Tongue (tissue), 3 donors: ENCODE measurements at places on chromosomes 6 and 20.
A peak's percentile ranks its signal among the peaks of the same experiment; 100 is the strongest.

DNA sequence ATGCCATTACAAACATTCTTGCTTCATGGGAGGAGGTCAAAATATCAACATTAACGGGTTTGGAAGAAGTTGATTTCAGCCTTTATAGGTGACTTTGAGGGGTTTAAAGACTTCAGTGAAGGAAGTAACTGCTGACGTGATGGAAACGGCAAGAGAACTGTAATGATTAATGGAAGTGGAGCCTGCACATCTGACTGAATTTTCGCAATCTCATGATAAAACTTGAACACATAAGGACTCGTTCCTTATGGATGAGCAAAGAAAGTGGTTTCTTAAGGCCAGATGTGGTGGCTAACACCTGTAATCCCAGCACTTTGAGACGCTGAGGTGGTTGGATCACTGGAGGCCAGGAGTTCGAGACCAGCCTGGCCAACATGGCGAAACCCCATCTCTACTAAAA lies 226.1 kb downstream of the BCAS1 start:
- DNase-seq, result no peak

DNA sequence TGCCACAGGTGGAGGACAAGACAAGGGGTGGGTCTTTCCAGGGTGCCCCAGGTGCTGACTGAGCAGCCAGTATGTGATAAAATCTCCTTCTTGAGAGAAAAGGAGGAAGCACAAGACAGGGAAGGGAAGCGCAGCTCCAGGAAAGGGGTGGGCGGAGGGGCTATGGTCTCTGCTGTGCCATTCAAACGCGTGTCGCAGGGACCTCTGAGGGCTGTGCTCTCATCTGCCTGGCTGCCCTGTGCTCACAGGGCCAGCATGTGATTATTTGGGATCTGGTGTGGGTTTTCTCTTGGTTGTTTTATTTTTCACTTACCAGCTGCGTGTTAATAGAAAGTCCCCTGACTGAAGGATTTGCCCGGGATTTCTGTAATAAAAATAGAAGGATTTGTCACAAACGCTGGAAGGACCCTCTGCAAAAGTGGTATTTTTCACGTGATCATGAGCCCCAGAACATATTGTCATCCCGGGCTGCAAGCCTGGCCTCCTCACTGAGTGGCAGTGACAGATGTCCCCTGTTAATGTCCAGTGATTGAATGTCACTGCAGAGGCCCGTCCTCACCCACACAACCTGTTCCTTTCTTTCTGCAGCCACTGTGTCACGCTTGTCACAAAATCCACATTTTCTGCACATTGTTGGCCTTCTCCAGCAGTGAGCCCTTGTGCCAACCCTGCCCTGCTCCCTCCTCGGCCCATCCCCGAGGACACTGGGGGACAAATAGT lies 35.0 kb upstream of the VSX1 start:
- DNase-seq, result peak; percentile 96

GRCh38 chr20:48302844-48303542 lies 517.7 kb upstream of the SULF2 start:
- DNase-seq, result no peak

DNA sequence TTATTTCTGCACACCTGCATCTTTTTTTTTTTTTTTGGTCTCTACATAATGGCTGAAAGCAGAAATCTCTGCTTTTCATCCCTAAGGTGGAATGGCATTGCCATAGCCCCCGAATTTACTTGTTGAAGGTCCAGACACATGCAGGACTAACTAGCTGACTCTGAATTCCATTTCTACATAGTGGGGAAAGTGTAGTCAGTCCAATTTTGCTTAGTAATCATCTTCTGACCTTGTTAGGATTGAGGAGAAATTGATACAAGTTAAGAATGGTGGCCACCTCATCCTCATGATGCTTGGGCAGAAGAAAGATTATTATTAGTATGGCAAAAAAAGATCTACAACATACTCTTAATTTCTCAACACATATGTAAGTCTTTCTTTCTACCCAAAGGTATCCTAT lies 16.4 kb upstream of the FAM83B start:
- no peak for DNase-seq

GRCh38 chr6:80477591-80477990 lies 371.1 kb downstream of the BCKDHB start:
- DNase-seq, result no peak

GRCh38 chr20:13355941-13356486 lies 134.9 kb downstream of the ISM1 start:
- DNase-seq, result no peak

- DNase-seq, result no peak
Observed at GRCh38 chr6:8944548-8944947, 509.2 kb upstream of the SLC35B3 start.

DNA sequence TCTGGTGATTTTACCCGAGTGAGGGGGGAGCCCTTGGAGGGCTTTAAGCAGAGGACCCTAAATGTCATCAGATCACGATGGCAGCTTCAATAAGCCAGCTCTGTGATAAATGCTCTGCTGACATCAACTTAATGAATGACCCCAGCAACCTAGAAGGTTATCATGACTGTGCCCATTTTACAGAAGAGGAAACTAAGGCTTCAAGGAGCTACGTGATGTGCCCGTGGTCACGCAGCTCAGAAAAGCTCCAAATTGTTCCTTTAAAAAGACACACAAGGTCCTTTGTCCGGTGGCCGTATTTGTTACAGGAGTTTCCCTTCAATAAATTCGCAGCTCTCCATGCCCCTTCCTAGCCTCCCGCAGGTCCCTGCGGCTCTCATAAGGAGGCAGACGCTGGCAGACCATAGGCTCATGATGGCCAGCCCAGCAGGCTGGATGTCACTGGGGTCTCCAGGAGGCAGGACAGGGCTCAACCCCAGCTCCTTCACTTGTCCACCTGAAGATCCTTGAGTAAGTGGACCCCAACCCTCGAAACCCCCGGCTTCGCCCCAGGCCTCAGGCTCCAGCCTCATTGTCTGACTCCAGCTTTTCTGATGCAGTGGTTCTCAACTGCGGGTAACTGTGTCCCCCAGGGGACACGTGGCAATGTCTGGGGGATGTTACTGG lies 106.4 kb downstream of the BMP7 start:
- no peak for DNase-seq

GRCh38 chr6:146697921-146698320 lies 99.1 kb downstream of the ADGB start:
- DNase-seq, result no peak

- no peak for DNase-seq
Observed at GRCh38 chr6:26211963-26212362, 124.7 kb downstream of the HFE start.

DNA sequence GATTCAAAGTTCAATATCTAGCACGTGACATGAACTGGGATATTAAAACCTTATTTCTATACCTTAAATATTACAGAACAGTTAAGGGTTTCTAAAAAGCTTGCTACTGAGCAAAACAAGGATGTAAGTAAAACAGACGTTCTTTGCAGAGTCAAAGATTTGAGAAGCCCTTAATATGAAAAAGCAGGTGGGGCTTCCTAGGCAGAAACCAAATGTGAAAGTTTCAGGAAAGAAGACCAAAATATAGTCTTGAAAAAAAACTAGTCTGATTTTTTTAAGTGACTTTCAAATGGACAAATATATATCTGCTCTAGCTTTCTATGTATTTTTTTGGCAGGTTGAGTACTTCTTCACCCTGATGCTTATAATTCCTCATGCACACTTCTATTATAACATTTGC lies 63.2 kb downstream of the TNFRSF21 start:
- DNase-seq, result no peak

DNA sequence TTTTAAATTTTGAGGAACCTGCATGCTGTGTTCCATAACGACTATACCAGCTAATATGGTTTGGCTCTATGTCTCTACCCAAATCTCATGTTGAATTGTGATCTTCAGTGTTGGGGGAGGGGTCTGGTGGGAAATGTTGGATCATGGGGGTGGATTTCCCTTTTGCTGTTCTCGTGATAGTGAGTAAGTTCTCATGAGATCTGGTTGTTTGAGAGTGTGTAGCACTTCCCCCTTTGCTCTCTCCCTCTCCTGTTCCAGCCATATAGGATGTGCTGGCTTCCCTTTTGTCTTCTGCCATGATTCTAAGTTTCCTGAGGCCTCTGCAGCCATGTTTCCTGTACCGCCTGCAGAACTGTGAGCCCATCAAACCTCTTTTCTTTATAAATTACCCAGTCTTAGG lies 61.8 kb upstream of the NEDD9 start:
- DNase-seq, result no peak

GRCh38 chr20:53517146-53517545 lies 76.5 kb downstream of the ZNF217 start:
- DNase-seq, result no peak

DNA sequence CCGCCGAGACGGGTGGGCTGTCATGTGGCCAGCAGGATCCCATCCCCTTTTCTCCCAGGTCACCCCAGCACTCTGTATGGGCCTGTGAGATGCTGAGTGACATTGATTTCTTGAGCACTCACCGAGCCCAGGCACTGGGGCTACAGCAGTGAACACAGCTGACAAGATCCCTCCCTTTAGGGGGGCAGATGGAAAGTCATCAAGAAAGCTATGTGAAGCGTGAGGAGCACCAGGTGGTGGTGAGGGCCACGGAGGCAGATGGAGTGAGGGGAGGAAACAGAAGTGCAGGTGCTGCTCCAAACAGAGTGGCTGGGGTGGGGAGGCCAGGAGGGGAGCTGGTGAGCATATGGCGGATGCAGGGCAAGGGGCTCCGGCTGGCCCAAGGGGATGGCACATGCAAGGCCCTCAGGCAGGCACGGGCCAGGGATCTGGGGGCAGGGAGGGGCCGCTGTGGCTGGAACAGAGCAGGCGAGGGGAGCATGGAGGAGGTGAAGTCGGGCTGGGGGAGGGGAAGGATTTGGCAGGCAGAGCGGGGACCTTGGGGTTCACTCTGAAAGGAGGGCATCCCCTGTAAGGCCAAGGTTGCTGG lies 184.0 kb downstream of the BMP7 start:
- no peak for DNase-seq

DNA sequence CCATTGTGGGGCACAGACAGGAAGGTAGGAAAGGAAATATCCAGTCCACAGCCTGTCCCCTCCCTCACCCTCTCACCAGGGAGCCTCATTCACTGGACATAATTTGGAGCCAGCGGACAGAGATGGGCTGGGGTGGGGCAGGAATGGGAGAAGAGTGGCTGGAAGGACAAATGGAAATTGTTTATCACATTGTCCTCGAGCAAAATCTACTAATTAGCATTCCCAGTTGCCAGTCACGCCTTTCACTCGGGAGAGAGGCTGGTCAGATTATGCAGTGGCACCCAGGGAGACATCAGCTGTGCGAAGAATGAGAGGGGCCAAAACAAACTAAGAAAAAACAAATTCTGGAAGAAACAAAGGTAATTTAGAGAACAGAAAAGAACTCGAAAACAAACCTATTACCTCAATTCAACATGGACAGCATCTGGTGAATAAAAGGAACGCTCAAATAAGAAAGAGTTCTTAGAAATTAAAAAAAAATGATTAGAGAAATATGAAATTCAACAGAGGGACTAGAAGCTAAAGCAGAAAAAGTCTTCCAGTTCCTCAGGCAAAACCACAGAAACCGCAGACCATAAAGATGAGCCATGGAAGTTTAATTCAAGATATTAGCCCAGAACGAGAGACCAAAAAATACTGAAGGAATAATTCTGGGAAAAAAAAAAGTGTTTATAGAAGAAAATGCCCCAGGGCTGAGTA lies 108.5 kb upstream of the RALGAPA2 start:
- DNase-seq, result no peak

- DNase-seq, result no peak
Observed at GRCh38 chr20:59481067-59481466, 123.3 kb upstream of the PHACTR3 start.

DNA sequence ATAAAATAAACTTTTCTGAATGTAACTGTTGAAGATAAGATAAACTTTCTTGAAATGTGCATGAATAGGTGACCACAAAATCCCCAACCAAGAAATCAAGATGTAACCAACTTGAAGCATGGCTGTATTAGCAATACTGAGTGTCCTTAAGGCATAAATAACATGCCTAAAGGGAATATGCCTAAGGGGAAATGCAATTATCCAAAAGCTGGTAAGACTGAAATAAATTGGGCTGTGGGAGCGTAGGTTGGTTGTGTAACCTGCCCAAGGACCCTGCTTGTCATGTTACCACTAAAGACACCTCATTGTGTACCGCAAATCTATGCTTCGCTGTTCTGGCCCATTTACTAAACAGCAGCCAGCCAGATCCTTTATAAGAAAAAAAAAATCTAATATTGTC lies 200.8 kb upstream of the PDE10A start:
- DNase-seq, result no peak

DNA sequence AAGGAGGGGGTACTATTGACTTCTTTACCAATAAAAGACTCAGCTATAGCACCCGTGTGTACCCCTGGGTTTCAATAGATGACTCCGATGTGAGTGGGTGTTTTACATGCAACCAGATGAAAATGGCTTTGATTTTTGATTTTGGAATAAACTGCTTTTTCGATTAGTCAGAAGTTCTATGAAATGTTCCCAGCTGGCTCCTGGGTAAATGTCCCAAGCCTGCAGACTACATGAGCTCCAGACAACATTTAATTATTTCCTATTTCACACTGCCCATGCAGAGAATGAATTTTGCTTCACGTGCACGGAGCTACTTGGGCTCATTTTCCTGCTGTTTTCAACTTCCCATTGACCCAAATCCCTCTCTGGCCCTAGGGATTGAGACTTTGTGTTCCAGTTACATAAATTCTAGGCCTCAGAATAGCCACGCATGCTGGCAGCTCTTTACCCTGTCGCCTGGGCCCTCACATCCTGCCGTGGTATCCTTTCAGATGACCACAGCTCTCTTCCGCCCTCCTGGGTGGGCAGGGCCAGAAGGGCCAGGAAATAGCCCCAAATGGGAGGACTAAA lies 59.7 kb downstream of the GPR6 start:
- DNase-seq, result no peak

GRCh38 chr6:6676910-6677441 lies 88.5 kb downstream of the LY86 start:
- DNase-seq, result peak; percentile 94

DNA sequence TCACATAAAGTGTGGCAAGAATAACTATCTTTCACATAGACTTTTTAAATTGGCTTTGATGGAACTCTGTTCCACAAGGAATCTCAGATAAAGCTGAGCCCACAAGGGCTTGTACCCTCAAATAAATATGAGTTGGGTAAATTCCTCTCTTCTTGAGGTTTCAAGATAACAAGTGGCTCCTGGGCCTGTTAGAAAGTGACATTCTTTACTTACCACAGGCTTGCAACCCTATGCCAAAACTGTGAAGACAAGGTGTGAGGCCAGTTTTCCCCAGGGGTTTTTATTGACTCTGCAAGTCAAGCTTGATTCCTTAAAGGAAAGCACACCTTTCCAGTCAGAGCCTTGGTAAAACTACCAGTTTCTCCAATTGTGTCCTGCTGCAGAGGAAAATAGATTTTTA lies 664.8 kb upstream of the GJE1 start:
- no peak for DNase-seq
